WTC11 (cell line): ENCODE measurements at places on chromosomes 3 and 15.

DNA sequence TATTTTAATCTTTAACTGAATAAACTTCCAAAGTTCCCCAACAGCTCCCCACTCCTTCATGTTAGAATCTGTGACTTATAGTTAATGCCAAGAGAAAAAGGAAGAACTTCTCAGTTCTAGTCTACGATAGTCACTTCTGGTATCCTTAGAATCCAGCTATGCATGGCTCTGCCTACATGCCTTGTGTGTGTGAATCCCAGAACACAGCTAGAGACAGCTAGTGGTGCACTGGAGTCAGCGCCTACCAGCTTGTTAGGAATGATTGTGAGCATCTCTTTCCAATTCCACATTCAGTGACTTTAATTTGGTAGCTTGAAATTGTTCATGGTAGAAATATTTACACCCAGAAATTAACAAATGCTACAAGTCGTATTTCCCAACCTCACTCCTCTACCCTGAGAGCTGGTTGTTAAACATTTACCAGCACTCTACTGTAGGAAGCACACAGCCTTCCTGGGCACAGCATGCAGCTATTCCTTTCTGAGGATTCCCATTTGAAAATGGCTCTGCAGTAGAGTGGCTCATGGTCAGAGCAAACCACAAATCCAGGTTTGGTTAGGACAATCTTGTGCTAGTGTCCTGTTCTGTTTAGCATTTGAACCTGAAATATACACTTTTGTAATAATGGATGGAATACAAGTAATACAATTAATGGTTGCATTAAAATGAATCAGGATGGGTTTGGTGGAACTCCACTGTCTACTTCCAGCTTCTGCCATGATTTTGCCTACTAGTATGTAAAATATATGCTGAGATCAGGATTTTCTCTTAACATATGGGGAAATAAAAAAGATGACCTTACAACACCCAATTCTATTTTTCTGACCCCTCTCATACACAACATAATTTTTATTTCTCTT, 371.0 kb upstream of the GBE1 start:
- no peak for DNase-seq
- H3K36me3 ChIP-seq = no peaks in the 10 kb centered on the region
- H3K27me3 ChIP-seq = no peaks in the 10 kb centered on the region
- peaks cover 16% of the 10 kb centered on the region for H3K4me1 ChIP-seq

- no peak for DNase-seq
- no peaks in the 10 kb centered on the region for H3K27me3 ChIP-seq
- peaks cover 66% of the 10 kb centered on the region for H3K36me3 ChIP-seq
- H3K4me1 ChIP-seq = no peaks in the 10 kb centered on the region
- no peak overlapping the region for H3K27ac ChIP-seq
- no peak overlapping the region for H3K4me3 ChIP-seq
These were observed 27.6 kb downstream of the NEK4 start for GRCh38 chr3:52743152-52743551.

- peaks cover 39% of the 10 kb centered on the region for H3K4me1 ChIP-seq
- no peak for DNase-seq
- no peaks in the 10 kb centered on the region; the same call in 1 of the 2 replicates for H3K27me3 ChIP-seq
- H3K36me3 ChIP-seq = peaks cover 7% of the 10 kb centered on the region
- no peak overlapping the region for H3K4me3 ChIP-seq
These were observed 105.8 kb upstream of the ARL6 start for GRCh38 chr3:97658668-97659285.

DNA sequence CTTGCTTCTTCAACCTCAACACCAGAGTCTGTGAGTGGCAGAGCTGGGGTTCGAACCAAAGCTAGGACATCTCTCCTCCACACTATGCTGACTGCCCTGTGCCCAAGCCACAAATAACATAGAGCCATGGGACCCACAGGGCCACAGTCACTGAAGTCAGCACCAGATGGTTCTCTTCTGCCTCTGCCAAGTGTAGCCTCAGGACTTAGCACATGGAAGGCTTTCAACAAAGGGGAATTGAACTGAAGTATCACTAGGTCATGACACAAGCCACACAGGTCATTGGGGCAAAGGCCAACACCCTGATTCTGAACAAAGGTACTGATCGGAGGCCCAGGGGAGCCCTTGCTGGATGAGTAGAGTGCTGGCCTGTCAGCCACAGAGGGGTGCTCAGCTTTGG, 83.6 kb downstream of the BDH1 start:
- no peak overlapping the region for H3K4me3 ChIP-seq
- no peaks in the 10 kb centered on the region for H3K36me3 ChIP-seq
- DNase-seq = no peak
- H3K27ac ChIP-seq = 0 out of 2 replicates have a peak overlapping the region, but pooled peaks have one; percentile 21
- peaks cover 39% of the 10 kb centered on the region for H3K4me1 ChIP-seq

DNA sequence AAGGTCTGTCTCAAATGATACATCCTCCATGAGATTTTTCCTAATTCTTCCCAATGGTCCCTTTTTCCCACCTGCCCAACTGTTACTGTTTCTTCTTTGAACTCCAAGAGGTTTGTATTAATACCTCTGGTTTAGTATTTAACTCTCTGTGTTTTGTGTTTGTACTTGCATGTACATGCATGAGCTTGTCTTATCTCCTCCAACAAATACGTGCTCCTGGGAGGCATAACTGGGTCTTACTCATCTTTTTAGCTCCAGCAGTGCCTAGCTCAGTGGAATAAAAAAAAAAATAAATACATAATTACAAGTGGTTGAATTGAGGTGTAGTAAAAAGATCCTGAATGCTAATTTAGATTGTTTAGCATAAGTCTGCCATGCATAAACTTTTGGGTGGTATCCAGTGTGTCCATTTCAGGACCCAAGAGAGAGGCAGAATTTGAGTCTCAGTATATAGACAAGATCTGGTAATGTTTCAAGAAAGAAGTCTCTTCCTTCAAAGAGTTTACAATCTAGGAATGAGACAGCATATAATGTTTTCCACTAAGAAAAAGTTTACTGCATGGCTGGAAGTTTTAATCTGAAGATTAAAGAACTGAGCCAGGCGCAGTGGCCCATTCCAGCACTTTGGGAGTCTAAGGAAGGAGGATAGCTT, 1.7 kb upstream of the LYSMD2 start:
- peaks cover 13% of the 10 kb centered on the region for H3K4me1 ChIP-seq
- no peaks in the 10 kb centered on the region for H3K36me3 ChIP-seq
- 0 out of 2 replicates have a peak overlapping the region, but pooled peaks have one; percentile 1 for H3K4me3 ChIP-seq
- no peak overlapping the region for H3K27ac ChIP-seq
- peaks cover 44% of the 10 kb centered on the region for H3K27me3 ChIP-seq

DNA sequence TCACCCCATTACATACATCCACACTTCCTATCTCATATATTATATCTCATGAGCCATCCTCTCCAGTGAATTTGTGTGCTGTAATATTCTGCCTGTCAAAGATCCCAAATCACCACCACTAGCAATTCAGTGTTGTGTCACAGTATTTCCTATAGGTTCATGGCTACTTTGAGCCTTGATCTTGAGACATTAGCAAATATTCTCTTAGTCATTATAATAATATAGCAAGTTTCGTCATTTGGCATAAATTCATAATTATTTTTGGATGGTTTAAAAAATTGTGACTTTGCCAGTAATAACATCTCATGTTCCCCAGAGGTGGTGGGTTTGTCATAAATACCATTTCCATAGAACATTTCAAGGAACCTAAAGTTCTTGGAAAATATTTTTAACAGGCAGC, 47.7 kb downstream of the CMSS1 start:
- H3K27ac ChIP-seq = no peak overlapping the region
- peaks cover 29% of the 10 kb centered on the region for H3K4me1 ChIP-seq
- peaks cover 46% of the 10 kb centered on the region for H3K27me3 ChIP-seq
- no peak overlapping the region for H3K4me3 ChIP-seq

GRCh38 chr3:5271372-5271683, 83.8 kb downstream of the EDEM1 start:
- no peak overlapping the region for H3K27ac ChIP-seq
- DNase-seq = no peak
- peaks cover 2% of the 10 kb centered on the region; the same call in 1 of the 2 replicates for H3K36me3 ChIP-seq
- no peaks in the 10 kb centered on the region for H3K4me1 ChIP-seq
- no peak overlapping the region for H3K4me3 ChIP-seq

DNA sequence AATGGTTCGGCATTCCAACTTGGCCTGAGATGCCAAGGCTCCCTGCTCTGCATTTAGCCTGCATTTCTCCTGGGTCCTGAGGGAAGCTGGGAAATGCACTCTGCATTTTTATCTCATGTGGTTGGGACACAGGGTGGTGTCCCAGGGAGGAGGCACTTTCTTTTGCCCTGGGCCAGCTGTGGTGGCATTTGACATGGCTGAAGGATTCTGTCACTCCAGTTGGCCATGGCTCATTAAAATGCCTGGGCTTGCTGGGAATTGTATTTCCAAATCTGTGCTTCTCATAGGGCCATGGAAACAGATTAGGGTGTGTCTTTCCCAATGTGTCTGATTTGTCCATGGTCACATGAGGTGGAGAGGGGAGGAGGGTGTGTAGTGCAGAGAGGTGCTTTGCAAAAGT, 128.3 kb upstream of the RGMA start:
- peaks cover 4% of the 10 kb centered on the region for H3K27me3 ChIP-seq
- no peak overlapping the region for H3K27ac ChIP-seq
- peaks cover 6% of the 10 kb centered on the region for H3K4me1 ChIP-seq
- H3K4me3 ChIP-seq = no peak overlapping the region
